ENCODE measurements at places on chromosomes 1 and 21.
A peak's percentile ranks its signal among the peaks of the same experiment; 100 is the strongest.

DNA sequence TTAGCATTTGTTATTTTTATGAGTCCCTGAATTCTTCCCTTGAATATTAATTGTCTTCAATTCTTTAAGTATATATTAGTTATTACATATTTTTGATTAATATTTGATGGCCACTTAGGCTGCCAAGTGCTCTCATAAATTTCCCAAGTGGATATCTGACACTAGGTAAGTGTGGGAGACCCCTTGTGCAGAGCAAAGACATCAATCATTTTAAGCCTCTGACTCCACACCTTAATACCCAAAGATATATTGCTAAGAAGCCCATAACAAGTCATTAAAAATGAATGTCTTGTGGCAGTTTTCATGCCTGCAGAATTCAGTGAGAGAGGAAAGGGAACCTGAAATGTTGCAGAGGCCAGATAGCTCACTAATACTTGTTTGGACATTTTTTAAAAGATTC, 58.4 kb upstream of the PROX1 start:
- DNase-seq = no peak

- DNase-seq = peak; percentile 38
These were observed 30.5 kb downstream of the MROH7 start for GRCh38 chr1:54671985-54672608.

GRCh38 chr1:202084791-202085681, 37.7 kb upstream of the GPR37L1 start:
- no peak for DNase-seq

GRCh38 chr1:6185151-6185550, 5.0 kb upstream of the CHD5 start:
- DNase-seq = no peak

DNA sequence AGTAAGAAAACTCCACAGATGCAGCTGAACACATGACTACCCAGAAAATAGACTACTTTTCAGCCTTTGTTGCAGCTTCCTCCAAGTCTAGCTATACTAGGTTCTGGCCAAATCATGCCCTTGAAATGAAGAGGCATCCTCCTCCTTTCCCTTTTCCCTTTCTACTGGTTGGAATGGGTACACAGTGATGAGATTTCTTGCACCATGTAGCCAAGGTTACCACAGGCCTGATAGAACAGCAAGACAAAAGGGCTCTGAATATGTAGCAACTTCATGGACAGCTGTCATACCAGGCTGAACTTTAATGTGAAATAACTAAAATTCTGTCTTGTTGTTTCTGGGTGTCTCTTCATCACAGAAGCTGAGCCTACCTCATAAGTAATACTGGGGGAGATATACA, 146.5 kb downstream of the PDE4B start:
- no peak for DNase-seq

DNA sequence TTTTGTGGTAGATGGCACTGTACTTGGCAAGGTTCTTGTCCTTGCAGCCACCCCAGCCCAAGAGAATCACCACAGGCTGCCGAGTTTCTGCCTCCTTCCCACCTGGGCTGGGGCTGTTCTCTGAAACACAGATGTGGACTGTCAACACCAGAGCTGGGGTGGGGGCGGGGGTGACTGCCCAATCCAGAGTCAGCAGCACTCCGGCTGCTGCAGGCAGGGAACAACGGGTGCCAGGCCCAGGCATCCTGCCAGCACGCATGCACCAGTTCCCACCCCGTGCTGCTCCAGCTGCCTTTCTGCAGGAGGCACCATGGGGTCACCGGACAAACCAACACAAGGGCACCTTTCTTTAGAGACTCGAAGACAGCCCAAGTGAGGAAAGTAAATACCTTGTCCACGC, 14.1 kb downstream of the TMEM53 start:
- no peak for DNase-seq

DNA sequence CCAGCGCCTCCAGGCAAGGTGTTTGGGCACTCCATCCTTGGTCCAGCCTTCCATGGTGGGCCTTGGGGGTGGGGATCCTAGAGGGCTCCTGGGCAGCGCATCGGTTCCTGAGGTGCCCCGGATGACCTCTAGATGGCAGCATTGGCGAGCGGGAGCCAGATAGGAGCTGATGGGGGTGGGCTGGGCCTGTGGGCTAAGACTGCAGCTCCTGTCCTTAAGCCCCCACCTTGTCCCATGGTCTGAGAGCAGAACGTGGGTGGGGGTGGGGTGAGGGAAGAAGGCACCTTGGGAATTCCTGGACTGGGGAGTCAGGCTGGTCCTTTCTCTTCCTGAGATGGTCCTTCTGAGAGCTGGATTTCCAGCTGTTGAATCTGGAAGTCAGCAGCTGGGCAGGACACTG, 93.4 kb upstream of the CSF3R start:
- peak; percentile 68 for DNase-seq

DNA sequence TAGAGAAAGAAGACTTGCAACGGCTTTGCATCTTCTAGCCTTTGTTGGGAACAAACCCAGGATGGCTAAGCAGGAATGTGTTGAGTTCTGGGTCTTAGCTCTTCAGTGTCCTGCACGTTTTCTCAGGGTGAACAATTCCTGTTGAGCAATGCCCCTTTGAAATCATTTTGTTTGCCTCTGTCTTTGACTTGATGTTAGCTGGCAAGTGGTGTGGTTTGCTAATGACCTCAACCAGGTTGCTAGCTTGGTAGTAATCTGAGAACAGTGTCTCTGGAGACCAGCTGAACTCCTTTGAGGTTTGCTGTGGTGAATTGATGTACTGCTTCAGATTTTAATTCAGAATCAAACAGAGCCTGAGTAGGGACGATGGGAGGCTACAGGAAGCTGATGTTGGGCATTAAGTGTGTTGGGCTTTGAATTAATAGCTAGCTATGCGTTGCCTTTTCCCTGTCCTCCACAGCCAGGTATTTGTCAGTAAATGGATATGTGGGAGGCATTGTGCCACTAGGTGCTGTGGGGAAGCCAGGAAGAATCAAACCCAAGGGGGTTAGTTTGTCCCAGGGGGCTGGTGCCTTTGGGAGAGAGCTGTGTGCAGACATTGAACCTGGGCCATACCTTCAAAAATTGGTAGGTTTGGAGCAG, 23.3 kb upstream of the SRSF10 start:
- DNase-seq = peak; percentile 62

- DNase-seq = no peak
These were observed 11.4 kb upstream of the EFNA1 start for GRCh38 chr1:155116113-155116764.

- DNase-seq = no peak
These were observed 3.5 kb downstream of the NBL1 start for GRCh38 chr1:19647643-19648042.

- no peak for DNase-seq
These were observed 40.3 kb downstream of the FHAD1 start for GRCh38 chr1:15287035-15287979.

DNA sequence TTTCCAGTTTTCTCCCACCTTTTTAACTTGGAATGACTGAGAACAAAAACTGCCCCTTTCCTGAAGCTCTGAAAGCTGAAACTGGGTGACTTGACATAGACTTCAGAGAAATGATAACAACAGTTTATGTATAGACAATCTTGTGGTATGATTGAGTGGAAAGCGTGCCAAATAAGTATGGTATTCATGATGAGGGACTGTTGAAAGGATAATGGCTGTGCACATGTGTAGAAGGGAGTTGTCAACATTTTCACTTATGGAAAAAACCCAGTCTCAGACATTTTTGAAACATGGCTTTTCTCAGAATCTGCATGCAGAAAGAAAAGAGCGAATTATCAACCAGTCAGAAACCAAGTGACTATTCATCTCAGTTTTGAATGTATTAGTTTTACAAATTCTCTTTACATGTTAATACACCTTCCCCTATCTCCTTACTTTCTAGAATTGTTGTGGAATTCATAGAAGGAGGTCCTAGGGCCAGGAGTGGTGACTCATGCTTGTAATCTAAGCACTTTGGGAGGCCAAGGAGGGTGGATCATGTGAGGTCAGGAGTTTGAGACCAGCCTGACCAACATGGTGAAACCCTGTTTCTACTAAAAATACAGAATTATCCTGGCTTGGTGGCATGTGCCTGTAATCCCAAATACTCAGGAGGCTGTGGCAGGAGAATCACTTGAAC, 261.2 kb downstream of the S1PR1 start:
- DNase-seq = no peak

- DNase-seq = no peak
These were observed 404.3 kb downstream of the NTNG1 start for GRCh38 chr1:107545056-107545577.

DNA sequence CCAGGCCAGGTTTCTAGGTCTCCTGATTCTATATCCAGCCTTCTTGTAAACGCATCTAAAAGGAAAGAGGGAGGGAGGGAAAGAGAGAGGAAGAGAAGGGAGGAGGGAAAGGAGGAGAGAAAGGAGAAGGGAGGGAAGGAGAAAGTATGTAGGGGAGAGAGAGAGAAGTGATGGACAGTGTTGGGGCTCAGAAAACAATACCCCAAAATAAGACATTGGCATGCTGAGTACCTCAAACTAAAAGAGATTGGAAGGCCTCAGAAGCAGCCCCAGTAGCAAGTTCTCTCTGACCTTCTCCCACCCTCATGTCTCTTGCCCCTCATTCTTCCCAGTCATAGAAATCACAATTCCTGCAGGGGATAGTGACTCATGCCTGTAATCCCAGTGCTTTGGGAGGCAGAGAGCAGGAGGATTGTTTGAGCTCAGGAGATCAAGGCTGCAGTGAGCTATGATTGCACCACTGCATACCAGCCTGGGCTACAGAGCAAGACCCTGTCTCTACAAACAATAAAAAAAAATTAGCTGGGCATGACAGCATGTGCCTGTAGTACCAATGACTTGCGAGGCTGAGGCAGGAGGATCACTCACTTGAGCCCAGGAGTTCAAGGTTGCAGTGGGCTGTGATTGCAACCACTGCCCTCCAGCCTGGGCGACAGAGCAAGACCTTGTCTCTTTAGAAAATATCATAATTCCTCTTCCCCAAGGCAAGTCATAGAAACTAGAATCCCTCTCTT, 51.2 kb downstream of the DNTTIP2 start:
- DNase-seq = no peak

DNA sequence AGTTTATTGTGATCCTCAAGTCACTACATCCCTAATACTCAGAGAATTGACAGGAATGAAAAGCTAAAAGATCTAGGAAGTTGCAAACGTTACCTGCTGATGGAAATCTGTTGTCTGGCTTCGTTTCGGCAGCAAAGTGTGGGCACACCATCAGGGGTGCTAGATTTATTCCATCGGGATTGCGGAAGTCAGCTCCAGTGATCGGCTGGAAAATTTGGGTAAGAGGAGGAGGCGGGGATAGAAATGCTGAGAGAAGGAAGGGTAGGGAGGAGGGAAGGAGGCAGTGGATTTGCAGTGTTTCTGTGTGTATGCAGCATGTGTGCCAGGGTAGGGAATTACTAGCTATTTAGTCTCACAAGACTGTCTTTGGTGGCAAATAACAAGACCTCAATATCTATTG, at the start of gene CTSK:
TSS of gene CTSK (minus strand) at position 140 of the 400 bp plus-strand sequence. CDS start 1,455 bp downstream, outside the sequence.
- no peak for DNase-seq

DNA sequence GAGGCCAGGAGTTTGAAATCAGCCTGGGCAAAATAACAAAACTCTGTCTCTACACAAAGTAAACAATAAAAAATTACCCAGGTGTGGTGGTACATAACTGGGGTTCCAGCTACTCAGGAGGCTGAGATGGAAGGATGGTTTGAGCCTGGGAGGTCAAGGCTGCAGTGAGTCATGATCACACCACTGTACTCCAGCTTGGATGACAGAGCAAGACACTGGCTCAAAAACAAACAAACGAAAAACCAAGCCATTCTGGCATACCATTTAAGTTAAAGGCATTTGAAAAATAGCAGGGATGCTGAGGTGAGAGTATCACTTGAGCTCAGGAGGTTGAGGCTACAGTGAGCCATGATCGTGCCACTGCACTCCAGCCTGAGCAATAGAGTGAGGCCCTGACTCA, 5.3 kb upstream of the ALDH9A1 start:
- no peak for DNase-seq

DNA sequence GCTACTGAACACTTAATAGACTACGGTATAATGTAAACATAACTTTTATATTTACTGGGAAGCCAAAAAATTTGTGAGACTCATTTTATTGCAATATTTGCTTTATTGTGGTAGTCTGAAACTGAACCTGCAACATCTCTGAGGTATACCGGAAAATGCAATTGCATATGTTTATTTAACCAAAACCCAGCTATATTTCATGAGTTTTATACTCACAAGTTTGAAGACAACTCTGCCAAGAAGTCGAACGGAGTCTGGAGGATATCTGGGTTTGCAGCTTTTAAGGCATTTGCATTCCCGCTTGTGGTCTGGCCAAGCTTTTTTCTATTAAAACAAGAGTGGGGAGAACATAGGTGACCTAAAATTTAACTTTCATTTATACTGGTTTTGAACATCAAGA, 171.9 kb downstream of the SMYD3 start:
- DNase-seq = no peak

- DNase-seq = peak; percentile 33
These were observed 58.0 kb downstream of the PUM1 start for GRCh38 chr1:31007462-31007991.

- DNase-seq = no peak
These were observed 148.2 kb upstream of the COL6A1 start for GRCh38 chr21:45833414-45833813.

DNA sequence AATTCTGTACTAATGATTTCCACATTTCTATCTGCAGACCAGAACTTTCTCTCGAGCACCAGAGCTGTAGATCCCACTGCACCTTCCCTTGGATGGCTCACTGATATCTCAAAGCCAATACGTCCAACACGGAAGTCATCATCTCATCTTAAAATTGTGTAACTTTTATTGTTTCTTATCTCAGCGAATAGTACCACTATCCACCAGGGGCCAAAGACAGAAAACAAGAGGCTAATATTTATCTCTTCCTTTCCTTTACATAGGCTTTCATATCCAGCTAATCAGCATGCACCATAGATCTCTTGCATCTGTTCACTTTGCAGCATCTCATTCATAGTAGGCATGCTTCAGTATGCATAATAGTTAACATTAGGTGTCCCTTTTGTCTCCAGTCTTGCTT, 303.6 kb downstream of the PTPRC start:
- no peak for DNase-seq

GRCh38 chr1:172874950-172875349, 175.8 kb downstream of the TNFSF18 start:
- no peak for DNase-seq

DNA sequence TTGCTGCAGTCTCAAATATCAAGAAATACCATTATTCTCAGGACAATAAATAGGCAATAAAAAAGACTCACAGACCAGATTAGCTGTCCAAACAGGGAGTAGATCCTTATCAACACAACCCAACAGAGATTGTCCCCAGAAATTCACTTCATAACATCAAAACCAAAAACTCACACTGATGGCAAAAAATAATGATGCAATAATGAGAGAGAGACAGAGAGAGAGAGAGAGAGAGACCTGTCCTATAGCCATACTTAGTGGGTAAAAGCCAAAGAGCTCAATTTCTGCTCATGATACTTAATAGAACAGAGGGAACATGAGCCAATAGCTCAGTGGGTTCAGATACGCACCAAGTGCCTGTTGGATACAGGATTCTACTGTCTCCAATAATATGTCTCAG, 244.5 kb downstream of the FAM72C start:
- no peak for DNase-seq

GRCh38 chr1:193472430-193472829, 286.0 kb upstream of the B3GALT2 start:
- no peak for DNase-seq

GRCh38 chr21:42425591-42425990, 21.9 kb downstream of the UBASH3A start:
- DNase-seq = no peak
